Right atrium auricular region (tissue), 2 donors: ENCODE measurements at places on chromosomes 3 and 15. TPM values are rescaled to one million over a fixed set of nuclear protein-coding genes. Genes with fewer than 3 reads are reported as not detected.

GRCh38 chr3:183515968-183516851 lies 39.3 kb downstream of the KLHL6 start:
- DNase-seq: no peak

GRCh38 chr3:149850787-149851584 lies 38.0 kb downstream of the RNF13 start:
- DNase-seq: no peak

The IQCF5 gene
- not detected for total RNA-seq

DNA sequence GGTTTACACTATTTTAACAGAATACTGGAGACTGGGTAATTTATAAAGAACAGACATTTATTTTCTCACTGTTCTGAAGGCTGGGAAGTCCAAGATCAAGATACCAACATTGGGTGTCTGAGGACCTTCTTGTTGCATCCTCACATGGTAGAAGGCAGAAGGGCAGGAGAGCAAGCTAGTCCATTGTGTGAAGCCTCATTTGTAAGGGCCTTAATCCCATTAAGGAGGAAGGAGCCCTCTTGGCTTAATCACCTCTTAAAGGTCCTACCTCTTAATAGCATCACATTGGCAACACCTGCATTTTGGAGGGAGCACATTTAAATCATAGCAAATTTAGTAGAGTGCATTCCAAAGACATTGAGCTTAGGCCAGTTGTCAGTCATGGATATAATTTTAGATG lies 26.2 kb downstream of the UBE2Q2 start:
- DNase-seq: no peak

DNA sequence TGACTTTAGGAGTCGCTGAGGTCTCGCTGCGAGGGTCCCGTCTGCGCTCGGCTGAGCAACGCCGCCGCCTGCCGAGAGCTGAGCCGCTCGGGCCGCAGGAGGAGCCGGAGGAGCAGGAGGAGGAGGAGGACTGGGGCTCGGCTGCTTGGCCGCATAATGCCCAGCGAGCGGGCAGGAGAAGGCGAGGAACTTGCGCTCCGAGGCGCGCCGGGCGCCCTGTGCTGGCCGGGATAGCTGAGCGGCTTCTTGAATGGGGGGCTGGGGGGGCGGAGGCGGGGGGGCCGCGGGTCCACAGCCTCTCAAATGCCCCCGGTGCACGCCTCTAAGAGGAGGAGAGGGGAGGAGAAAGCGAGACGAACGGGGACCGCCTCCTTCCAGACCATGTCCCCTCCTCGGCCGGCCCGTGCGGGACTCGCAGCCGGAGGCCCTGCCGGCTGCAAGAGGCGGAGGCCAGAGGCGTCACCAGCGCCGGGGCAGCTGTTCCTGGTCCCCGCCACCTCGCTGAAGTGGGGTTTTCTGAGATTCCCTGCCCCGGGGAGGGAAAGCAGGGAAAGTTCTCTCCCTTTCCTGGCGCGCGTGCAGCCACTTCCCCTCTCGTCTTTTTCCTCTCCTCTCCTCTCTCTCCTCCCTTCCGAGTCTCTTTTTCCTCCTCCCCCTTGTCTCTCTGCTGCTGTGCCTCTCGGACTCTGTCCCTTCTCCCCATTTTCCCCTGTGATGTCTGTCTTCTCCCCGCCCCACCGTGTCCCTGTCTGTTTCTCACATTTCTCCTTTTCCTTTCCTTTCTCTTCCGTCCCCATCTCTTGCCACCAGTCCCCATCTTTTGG lies at the start of gene ADAMTS9:
TSS of gene ADAMTS9 (minus strand) at position 220 of the 824 bp plus-strand sequence. CDS start 343 bp downstream, outside the sequence.
- DNase-seq: peak; percentile 78

DNA sequence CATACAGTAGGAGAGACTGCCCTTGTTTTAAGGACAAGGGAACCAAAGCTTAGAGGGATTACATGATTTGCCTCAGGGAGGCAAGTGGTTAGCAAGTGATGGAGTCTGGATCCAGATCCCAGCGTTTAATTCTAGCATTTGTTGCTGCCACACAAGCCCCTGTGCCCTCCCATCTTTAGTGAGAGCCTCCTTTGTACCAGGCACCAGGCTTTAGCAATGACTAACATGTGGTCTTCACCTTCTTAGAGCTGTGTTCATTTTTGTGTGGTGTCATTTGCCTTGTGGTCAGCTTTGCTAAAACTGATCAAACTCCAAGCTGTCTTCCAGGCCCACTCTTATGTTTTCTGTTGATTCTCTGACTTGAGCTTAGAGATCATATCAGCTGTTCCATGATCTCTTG lies 290.5 kb downstream of the RPLP1 start:
- no peak for DNase-seq

DNA sequence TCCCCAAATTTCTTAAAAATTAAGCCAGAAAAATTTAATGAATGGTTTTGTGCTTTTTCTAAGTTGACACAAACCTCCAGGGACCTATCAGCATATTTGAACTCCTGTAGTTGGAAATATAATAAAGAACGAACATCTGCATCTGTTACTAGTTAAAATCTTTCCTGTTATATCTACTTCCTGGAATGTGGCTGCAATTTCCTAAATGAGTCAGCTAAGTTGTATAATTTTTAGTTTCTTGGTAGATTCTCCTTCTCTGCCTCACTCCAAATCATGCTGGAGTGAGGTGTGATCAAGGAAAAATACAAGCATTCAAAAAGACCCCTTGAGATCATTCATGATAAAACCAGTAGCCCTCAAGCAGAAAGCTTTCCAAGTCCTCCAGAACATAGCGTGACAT lies 106.2 kb upstream of the MCTP2 start:
- no peak for DNase-seq

DNA sequence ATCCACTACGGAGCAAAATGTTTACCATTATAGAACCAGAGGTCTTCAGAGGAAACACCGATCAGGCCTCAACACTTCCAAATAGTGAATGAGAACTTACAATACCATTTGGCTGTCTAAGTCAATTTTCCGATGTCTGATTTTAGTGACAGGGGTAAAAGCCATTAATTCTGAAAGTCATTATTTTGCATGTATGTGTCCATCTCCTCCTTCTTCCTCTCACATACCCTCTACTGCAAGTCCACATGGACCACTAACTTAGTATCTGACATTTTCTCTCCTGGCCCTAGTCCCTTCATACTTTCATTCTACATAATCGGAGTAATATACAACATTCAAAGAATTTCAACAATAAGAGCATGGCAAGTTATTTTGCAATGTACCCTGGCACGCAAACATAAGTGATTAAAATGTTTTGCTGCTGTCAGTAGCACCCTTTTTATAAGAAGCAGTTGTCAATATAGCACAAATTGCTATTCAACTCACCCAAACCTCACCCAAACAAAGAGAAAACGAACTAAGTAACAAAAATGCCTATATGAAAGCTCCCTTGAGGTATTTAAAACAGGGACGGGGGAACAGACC lies 1.9 kb downstream of the TOP2B start:
- no peak for DNase-seq

DNA sequence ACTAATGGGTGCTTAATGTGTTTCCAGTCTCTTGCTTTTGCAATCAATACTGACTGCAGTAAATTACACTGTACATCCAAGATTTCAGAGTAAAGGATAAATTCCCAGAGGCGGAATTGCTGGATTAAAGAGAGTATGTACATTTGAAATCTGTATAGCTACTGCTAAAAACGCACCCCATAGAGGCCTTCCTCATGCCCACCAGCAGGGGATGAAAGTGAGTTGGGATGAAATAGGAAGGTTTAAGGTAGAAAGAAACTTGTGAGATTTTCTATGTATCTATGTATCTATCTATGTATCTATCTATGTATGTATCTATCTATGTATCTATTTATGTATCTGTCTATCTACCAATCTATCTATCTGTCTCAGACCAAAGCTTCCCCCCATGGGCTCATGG lies 28.4 kb downstream of the TMEM44 start:
- DNase-seq: no peak

The EPHB1 gene
- 1.9 TPM for total RNA-seq

- no peak for DNase-seq
Observed at GRCh38 chr3:88930611-88931010, 176.8 kb upstream of the EPHA3 start.

DNA sequence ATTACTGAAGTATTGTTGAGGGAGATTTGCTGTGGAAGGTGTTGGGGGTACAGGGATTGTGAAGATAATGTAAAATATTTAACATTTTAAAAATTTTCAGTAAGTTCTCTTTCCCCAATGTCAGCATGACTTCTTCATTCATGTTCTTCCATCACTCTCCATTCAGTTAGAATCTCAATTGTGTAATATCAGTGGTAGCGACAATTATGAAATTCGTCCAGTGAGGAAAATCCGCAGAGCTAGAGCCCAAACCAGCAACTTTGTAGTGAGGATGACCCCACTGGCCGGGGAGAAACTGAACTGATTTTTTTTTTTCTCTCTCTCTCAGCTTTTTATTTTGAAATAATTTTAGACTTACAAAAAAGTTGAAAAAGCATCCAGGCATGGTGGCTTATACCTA lies 171.7 kb downstream of the PGPEP1L start:
- no peak for DNase-seq

The GCSAM gene
- total RNA-seq: 0.12 TPM

GRCh38 chr3:31841515-31841914 lies 139.5 kb downstream of the OSBPL10 start:
- DNase-seq: no peak

GRCh38 chr15:90219421-90220141 lies 14.2 kb downstream of the CIB1 start:
- no peak for DNase-seq

- no peak for DNase-seq
Observed at GRCh38 chr15:48616216-48616615, 29.3 kb downstream of the FBN1 start.

GRCh38 chr15:39419651-39420050 lies 161.2 kb upstream of the THBS1 start:
- no peak for DNase-seq

The CGNL1 gene
- total RNA-seq: 16.4 TPM

The CATSPER2 gene
- total RNA-seq: 0.26 TPM

DNA sequence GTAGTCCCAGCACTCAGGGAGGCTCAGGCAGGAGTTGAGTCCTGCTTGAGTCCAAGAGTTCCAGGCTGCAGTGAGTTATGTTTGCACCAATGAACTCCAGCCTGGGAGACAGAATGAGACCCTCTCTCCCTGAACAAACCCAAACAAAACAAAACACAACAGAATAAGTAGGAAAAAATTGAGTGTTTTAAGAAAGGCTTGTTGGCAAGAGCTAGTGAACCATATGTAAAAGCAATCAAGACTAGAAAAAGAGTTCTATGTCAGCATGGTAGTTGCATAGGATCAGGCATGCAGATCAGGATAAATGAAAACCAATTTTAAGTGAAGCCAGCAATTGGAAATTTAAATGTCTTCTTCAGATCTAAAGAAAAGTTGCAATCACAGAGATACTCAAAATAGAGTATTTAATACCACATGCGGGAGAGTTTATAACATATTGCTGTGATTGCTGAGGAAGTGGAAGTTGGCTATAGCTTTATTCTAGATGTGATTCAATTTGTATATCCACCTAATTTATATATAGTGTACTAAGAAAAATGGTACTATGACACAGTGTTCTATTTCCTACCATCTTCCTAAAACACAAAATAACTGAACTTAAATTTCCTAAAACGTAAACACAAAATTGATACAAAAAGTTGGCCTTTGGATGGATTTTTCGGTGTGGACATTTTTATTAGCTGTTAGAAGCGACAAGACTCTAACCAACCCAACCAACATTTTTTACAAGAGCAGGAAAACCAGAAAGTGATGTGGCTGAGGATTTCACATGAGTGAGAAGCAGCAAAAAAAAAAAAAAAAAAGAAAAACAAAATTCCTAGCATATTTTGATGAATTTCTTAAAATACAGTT lies 101.9 kb upstream of the ROBO1 start:
- DNase-seq: no peak

The GMNC gene
- total RNA-seq: 0.15 TPM

DNA sequence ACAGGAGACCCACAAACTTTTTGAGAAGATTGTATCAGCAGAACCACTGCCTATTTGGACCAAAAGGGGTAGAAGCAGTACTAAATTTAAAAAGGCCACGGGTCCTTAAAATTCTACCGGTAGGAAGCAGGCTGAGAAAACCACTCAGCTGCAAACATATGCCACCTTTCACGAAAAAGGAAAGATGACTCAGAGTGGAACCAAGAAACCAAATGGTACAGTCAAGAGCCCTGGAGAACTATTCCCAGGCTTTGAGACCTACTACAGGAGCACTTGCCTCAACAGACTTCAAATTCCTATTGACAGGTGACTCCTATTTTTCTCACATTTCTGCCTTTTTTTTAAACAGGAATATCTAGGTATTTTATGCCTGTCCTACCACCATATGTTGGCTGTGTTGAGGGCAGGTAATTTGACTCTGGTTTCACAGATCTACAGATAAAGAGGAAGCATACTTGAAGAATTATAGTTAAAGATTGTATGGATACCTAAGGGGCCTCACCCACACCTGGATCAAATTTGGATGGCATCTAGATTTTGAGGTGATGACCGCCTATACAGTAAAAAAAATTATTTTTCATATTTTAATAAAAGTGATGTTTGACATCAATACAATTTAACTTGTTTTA lies 10.1 kb downstream of the GOLIM4 start:
- DNase-seq: no peak

- no peak for DNase-seq
Observed at GRCh38 chr15:94295275-94295674, 63.9 kb downstream of the MCTP2 start.

The SLC2A2 gene
- not detected for total RNA-seq

DNA sequence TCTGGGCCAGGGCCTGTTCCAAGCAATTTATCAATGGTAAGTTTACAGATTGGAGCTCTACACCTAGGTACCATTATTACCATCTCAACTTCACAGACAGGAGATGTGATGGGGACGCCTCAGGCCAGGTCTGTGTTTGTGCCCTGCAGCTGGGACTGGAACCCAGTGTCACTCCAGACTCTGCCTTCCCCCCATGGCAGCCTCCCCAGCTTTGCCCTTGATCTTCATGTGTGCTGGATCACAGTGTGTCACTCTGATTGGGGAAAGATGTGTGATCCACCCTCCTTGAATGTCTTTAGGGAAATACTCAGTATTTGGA lies 59.6 kb downstream of the MGLL start:
- DNase-seq: no peak

DNA sequence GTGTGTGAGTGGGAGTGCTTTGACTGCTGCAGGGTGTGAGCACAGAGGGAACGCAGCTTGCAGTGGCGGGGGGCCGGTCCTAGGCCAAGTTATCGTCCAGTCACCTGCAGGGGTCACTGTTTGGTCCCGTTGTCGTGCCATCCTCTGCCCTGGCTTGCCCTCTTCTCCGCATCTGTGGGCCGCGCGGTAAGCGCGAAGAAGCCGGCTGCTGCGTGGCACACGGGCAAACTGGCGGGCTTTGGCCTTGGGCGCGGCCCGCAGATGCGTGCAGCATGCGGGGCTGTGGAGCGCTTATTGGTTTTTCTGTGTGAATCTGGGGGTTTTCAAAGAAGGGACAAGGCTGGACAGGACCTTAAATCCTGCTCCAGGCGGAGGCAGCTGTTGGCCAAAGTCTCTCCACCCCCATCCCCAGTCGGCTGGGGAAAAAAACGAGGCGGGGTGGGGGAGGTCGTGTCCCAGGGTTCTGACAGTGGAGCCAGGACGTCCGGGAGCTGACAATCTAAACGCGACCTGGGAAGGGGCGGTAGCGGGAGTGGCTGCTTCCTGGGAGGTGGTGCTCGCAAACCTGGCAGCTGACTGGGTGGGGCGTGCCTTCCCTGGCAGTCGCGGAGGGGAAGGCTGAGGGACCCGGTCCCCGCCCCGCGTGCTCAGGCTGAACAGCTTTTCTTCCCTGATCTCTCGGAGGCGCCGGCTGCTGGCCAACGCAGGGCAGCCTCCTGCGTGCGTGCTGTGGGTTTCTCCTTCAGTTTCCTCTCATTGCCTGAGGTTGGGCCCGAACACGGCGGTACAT lies 39.7 kb upstream of the VEPH1 start:
- DNase-seq: peak; percentile 79

The MKRN3 gene
- total RNA-seq: 0.43 TPM

- no peak for DNase-seq
Observed at GRCh38 chr3:104102386-104102785, 1264.3 kb upstream of the ALCAM start.
